ENCODE measurements at places on chromosomes 5 and 9. TPM values are rescaled to one million over a fixed set of nuclear protein-coding genes. Genes with fewer than 3 reads are reported as not detected.

Gene HSPB3
- total RNA-seq: not detected

Gene CCNJL
- not detected for total RNA-seq

Gene APC
- 76.8 TPM for total RNA-seq

Gene PCDHGB7
- total RNA-seq: 10.4 TPM

Gene LCP2
- total RNA-seq: 0.22 TPM

Gene ST6GALNAC6
- total RNA-seq: 21.7 TPM

Gene SGCD
- not detected for total RNA-seq

Gene GPRIN1
- 4.6 TPM for total RNA-seq

Gene DOCK8
- 36.5 TPM for total RNA-seq

Gene NUP214
- total RNA-seq: 41.9 TPM

Gene BAAT
- total RNA-seq: 0.19 TPM

Gene TMEM252
- total RNA-seq: not detected

Gene MAST4
- 11.8 TPM for total RNA-seq

Gene TAF1L
- total RNA-seq: not detected

Gene SLC45A2
- not detected for total RNA-seq

Gene FBP2
- total RNA-seq: not detected

Gene DIPK1B
- not detected for total RNA-seq

Gene PCDHGA1
- 0.48 TPM for total RNA-seq

Gene HAVCR1
- total RNA-seq: not detected

Gene SPTAN1
- 167 TPM for total RNA-seq

Gene PTGES
- total RNA-seq: not detected

Gene RNF180
- 0.29 TPM for total RNA-seq

Gene PCDHGA11
- 9.3 TPM for total RNA-seq

Gene ENHO
- total RNA-seq: 14.1 TPM

Gene TNFSF8
- 17.9 TPM for total RNA-seq
